ENCODE measurements at places on chromosomes 2 and 18. TPM values are rescaled to one million over a fixed set of nuclear protein-coding genes. Genes with fewer than 3 reads are reported as not detected.

The UGT1A6 gene
- total RNA-seq = 206 TPM

The CHST10 gene
- total RNA-seq = 11.3 TPM

The MPP4 gene
- not detected for total RNA-seq

The MARCO gene
- not detected for total RNA-seq

The CDH19 gene
- not detected for total RNA-seq

The SF3B6 gene
- 133 TPM for total RNA-seq

The AKAIN1 gene
- total RNA-seq = not detected

The PSTPIP2 gene
- total RNA-seq = 21.9 TPM

The ASB18 gene
- total RNA-seq = not detected

The MAP3K2 gene
- total RNA-seq = 49.2 TPM

The CFAP221 gene
- 2.1 TPM for total RNA-seq

The VAMP5 gene
- total RNA-seq = 5.6 TPM

The ZEB2 gene
- 9.7 TPM for total RNA-seq

The KCNG3 gene
- not detected for total RNA-seq

The KYNU gene
- 1.6 TPM for total RNA-seq

The SERPINB2 gene
- not detected for total RNA-seq

The SNORC gene
- total RNA-seq = 0.69 TPM

The IL1A gene
- total RNA-seq = 6.3 TPM

The RESP18 gene
- not detected for total RNA-seq

The LBX2 gene
- total RNA-seq = 0.99 TPM

The BOLL gene
- total RNA-seq = not detected

The LIMS3 gene
- 7.5 TPM for total RNA-seq

The LCT gene
- not detected for total RNA-seq

The ZNF396 gene
- total RNA-seq = 6.0 TPM

The RAX gene
- total RNA-seq = not detected

The ST8SIA5 gene
- 0.75 TPM for total RNA-seq

The LIMS2 gene
- 3.7 TPM for total RNA-seq

The RAPGEF4 gene
- 1.2 TPM for total RNA-seq

The CIB4 gene
- not detected for total RNA-seq

The REG1B gene
- total RNA-seq = not detected

The CAPN14 gene
- 0.20 TPM for total RNA-seq

The NPAS2 gene
- 22.1 TPM for total RNA-seq

The FAP gene
- 0.15 TPM for total RNA-seq

The CROCC2 gene
- under 0.01 TPM for total RNA-seq

The FAM117B gene
- total RNA-seq = 11.1 TPM

The CHRNG gene
- not detected for total RNA-seq

The RUFY4 gene
- not detected for total RNA-seq

The EMILIN1 gene
- 0.69 TPM for total RNA-seq

The MC5R gene
- total RNA-seq = not detected

The BIN1 gene
- 201 TPM for total RNA-seq

The MOGAT1 gene
- not detected for total RNA-seq

The CNRIP1 gene
- total RNA-seq = 1.6 TPM

The GPBAR1 gene
- total RNA-seq = 0.65 TPM

The CERKL gene
- total RNA-seq = 1.2 TPM

The ANKRD30BL gene
- total RNA-seq = not detected

The DLGAP1 gene
- 7.2 TPM for total RNA-seq

The C2orf92 gene
- 3.9 TPM for total RNA-seq

The RMC1 gene
- 39.9 TPM for total RNA-seq

The IL37 gene
- total RNA-seq = not detected

The ABCB11 gene
- not detected for total RNA-seq

The YIPF4 gene
- 46.0 TPM for total RNA-seq

The ATOH8 gene
- 12.9 TPM for total RNA-seq
